ENCODE measurements at places on chromosomes 16 and 17. TPM values are rescaled to one million over a fixed set of nuclear protein-coding genes. Genes with fewer than 3 reads are reported as not detected.

EVI2B gene
- 0.76 TPM for total RNA-seq

SMTNL2 gene
- not detected for total RNA-seq

CCL7 gene
- total RNA-seq = not detected

DNA sequence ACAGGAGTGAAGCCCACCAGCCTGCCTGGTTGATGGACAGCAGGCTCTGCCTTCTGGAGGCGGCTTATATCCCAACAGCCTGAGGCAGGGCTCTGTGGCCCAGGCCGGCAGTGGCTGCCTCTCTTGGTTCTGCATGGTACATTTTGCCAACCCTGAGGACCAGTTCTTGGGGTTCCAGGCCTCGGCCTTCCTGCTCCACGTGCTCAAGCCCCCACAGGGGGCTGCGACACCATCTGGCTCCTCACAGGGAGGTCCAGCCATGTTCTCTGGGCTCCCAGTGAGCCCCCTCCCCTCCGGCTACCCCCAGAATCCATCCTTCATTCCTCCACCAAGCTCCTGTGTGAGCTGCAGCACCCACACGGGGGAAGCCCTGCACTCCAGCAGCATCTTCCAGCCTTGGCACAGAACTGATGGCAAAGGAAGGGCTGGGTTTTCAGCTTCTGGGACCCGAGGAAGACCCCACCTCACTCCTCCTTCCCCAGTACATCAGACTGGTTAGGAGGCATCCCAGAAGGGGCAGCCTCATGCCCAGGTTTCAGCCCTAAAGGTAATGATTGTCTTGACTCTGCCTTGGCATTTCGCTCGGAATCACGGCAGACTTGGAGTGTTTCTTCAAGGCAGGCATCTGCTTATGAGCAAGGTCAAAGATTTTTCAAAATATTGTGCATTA is 231.2 kb downstream of the CPPED1 start:
- no peak overlapping the region for H3K4me3 ChIP-seq
- no peaks in the 10 kb centered on the region for H3K27me3 ChIP-seq
- no peak for DNase-seq
- no peak overlapping the region for H3K27ac ChIP-seq

KCNAB3 gene
- 3.4 TPM for total RNA-seq

GRCh38 chr16:9885467-9885866 is 296.8 kb downstream of the GRIN2A start:
- H3K36me3 ChIP-seq = no peaks in the 10 kb centered on the region
- H3K4me1 ChIP-seq = no peaks in the 10 kb centered on the region
- no peak for DNase-seq
- H3K27me3 ChIP-seq = no peaks in the 10 kb centered on the region
- no peak overlapping the region for H3K4me3 ChIP-seq

DNA sequence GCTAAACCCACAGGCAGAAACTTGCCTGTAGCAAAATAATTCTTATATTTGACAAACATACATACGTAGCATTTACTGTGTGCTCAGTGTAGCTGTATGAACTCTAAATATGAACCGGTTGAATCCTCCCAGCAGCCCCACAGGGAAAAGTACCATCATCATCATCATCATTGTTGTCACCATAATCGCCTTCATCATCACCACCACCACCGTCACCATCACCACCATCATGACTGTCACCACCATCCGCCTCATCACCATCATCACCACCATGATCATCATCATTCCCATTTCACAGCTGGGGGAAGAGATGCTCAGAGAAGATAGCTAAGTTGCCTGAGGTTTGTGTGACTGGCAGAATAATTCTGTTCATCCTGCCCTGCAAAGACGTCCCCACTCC is 81.7 kb downstream of the IRF8 start:
- H3K4me1 ChIP-seq = no peaks in the 10 kb centered on the region
- H3K27me3 ChIP-seq = no peaks in the 10 kb centered on the region
- no peaks in the 10 kb centered on the region for H3K36me3 ChIP-seq
- H3K27ac ChIP-seq = no peak overlapping the region
- H3K4me3 ChIP-seq = no peak overlapping the region

- no peaks in the 10 kb centered on the region for H3K36me3 ChIP-seq
- H3K4me3 ChIP-seq = no peak overlapping the region
- no peak overlapping the region for H3K27ac ChIP-seq
- no peak for DNase-seq
These were observed 51.3 kb downstream of the PIMREG start for GRCh38 chr17:6495450-6496115.

SLC13A2 gene
- total RNA-seq = not detected

GRCh38 chr16:19754644-19755036 is 36.6 kb downstream of the IQCK start:
- H3K36me3 ChIP-seq = no peaks in the 10 kb centered on the region
- peak overlapping the region; percentile 43 for H3K27ac ChIP-seq
- no peak overlapping the region for H3K4me3 ChIP-seq
- H3K4me1 ChIP-seq = no peaks in the 10 kb centered on the region
- no peak for DNase-seq

DNA sequence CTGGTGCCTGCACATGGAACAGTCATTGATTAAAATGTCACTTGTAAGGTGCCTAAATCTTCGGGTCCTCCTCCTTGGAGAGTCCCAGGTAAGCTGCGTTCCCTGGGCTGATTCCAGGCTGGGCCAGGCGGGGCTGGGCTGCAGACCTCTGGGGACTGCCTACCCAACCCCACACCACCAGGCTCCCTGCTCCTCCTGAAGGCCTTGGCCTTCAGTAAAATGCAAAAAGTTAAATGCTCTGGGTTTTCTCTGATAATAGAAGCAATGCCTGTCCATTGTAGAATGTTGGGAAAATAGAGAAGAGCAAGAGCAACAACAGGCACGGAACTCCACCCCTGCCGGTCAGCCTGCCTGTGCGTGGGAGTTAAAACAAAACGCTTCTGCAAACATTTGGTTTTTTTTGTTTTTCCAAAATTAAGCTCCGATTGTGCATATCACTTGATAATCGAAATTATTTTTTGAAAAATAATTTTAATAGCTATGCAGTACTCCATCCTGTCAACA is 363.9 kb downstream of the SEC14L1 start:
- H3K4me3 ChIP-seq = no peak overlapping the region
- DNase-seq = peak; percentile 6
- no peaks in the 10 kb centered on the region for H3K4me1 ChIP-seq
- H3K36me3 ChIP-seq = no peaks in the 10 kb centered on the region
- no peak overlapping the region for H3K27ac ChIP-seq

PIEZO1 gene
- total RNA-seq = 90.7 TPM

DNA sequence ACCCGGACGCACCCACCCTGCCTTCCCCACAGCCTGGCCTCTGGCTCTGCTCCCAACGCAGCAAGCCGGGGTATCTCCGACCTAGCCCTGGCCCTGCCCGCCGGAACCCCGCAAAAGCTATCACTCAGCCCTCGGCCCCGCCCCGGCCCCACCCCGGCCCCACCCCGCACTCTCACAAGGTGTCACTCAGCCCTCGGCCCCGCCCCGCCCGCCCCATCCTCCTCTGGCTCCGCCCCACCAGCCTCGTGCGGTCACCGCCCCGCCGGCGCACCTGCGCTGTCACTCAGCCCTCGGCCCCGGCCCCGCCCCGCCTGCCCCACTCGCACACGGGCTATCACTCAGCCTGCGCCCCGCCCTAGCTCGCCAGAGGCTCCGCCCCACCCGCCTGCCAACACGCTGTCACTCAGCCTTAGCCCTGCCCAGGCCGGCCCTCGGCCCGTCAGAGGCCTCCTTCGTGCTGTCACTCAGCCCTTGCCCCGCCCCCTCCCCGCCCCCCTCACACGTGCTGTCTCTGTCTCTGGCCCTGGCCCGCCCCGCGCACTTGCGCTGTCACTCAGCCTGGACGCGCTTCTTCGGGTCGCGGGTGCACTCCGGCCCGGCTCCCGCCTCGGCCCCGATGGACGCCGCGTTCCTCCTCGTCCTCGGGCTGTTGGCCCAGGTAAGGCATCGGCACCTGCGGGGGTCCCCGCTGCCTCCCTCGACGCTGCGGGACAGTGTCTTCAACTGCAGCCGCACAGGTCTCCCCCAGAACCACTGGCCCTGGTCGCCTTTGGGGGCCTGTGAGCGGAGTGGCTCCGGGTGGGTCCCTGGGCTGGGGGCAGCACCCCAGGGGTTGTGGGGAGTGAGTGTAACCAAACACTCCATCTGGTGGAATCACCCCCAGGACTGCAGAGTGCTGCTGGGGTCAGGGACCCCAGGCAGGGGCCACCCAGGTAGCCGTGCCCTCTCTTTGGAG is at the start of gene CDH15:
Gene CDH15, plus strand, starts transcription at position 533 of the 955 bp plus-strand sequence. Its CDS starts 84 bp downstream, at position 617.
- no peak within 1 kb of the TSS for H3K4me3 ChIP-seq
- H3K27me3 ChIP-seq = peaks cover 23% of the 10 kb centered on the region
- no peaks in the 10 kb centered on the region for H3K4me1 ChIP-seq
- DNase-seq = peak; percentile 50
- no peak within 1 kb of the TSS for H3K27ac ChIP-seq
